ENCODE measurements at places on chromosomes 12 and 14.

DNA sequence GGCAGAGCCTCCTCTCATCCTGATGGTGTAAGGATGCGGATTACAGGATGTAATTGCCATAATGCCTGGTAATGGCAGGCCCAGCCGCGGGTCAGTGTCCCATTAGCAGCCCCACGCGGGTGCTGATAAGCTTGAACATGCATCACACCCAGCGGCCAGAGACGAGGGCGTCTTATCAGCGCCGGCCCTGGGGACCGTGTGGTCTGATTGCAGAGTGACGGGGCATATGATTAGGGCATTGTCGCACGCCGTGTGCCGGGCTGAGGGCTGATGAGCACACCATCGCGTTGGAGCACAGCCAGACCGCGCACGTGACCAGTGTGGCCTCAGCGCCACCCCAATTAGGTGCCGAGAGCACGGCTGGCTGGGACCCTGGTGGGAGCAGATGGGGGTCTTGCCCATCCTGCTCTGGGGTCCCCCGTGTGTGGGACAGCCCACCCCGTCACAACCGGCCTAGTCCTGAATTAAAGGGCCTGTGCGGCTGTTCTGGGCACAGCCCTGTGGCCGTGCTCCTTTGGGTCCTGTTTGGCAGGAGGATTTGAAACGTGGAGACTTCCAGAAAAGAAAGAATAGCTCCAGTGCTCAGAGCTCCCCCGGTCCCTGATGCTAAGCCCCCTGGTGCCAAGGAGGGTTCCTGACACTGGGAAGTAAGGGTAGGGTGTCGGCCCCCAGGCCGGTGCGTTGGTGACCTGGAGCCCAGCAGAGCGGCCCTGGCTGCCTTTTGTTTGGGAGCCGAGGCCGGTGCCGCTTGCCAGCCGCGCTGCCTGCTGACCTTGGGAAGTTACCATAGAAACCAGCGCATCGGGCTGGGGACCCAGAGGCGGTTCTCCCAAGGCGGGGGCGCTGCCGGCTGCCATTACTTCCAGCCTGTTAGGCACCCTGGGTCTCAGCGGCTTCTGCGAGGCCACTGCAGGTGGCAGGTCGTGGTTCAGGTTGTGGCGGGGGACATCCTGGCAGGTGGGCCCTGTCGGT lies 20.7 kb downstream of the KIF26A start:
- no peak for DNase-seq

DNA sequence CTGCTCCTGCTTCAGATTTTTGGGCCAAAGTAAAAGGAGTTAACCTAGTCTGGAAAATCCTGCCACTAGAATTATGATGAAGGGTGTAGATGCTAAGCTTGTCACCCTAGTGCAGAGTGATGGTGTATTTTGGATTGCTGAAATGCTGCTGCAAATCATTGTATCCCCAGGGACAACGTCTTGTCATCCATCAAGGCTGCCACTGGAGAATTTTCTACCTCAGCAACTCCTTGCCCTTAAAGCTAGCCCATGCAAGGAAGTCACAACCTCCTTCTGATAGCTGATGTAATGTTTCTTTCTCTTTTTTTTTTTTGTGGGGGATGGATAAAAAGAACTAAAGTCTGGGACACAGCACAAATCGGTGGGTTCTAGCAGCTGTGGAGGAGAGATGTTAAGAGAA lies 139.4 kb upstream of the FRMD6 start:
- no peak for DNase-seq

DNA sequence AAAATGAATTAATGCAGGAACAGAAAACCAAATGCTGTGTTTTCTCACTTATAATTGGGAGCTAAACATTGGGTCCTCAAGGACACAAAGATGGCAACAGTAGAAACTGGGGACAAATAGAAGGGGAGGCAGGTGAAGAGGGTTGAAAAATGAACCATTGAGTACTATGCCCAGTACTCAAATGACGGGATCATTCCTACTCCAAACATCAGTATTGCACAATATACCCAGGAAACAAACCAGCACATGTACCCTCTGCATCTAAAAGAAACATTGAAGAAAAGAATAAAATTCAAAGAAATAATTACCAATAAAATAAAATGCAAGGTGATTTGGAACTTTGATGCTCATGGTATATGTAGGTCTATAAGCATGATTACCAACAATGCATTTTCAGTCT lies 110.8 kb downstream of the LMO3 start:
- no peak for DNase-seq

DNA sequence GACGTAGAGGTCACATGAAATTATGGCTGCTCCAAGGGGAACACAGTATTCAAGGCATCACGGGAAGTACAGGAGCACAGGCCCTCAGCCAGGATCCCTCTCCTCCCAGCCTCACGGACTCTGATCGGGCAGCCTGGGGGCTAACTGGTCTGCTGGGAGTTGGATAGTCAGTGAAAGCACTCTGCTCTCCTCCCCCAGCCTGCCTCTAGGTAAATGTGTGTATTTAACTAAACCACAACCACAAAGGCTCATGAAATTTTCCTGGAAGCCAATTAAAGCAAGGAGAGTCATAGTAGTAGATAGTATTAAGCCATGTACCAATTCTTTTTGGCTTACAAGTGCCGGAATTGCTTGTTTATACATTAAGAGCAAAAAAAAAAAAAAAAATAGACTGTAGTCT lies 254.3 kb downstream of the MSRB3 start:
- DNase-seq: no peak

DNA sequence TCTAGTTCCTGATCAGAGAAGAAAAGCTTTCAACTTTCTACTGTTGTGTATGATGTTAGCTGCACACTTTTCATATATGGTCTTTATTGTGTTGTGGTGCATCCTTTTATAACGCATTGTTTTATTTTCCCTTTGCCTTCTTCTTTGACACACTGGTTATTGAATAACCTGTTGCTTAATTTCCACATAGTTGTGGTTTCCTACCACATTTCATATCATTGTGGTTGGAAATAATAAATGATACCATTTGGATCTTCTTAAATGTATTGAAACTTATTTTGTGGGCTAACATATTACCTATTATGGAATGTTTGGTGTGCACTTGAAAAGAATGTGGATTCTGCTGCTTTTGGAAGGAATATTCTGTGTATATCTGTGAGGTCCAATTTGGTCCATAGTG lies 64.9 kb downstream of the GPHN start:
- no peak for DNase-seq

DNA sequence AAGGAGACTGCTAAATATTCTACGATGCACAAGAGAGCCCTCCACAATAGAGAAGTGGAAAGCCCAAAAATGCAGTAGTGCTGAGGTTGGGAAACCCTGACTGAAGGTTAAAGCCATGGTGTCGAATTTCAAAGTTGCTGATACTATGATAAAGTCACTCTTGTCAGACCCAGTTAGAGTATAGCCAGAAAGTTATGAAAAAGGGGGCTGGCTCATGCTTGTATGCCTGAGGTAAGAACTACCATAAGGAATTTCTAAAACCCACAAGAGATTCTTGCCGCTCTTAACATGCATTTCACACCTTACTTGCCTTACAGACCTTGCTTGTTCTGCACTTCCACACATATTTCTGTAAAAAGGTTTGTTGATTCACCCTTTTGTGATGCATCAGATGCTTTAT lies 184.6 kb downstream of the SLC6A15 start:
- DNase-seq: no peak

- no peak for DNase-seq
Observed at GRCh38 chr14:104882325-104882973, 17.4 kb downstream of the CEP170B start.

DNA sequence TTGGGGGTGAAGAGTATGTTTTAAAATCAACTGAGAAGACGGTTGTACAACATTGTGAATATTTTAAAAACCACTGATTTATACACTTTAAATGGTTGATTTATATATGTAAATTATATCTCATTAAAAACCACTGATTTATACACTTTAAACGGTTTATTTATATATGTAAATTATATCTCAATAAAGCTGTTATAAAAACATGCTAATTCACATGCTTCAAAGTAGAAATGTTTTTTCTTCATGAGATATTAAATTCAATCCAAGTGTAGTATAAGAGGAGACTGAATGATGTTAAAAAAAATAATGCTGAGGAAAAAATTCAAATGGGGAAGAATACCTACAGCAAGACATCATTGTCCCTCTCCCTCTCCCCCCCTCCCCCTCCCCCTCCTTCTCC lies 92.9 kb downstream of the ATXN2 start:
- no peak for DNase-seq

GRCh38 chr12:6450869-6451347 lies 934 bp upstream of the TAPBPL start:
- no peak for DNase-seq

GRCh38 chr14:77319422-77319821 lies 1.3 kb downstream of the POMT2 start:
- DNase-seq: no peak

GRCh38 chr12:125346362-125346761 lies 281.1 kb downstream of the AACS start:
- no peak for DNase-seq
